ENCODE measurements at places on chromosomes 3 and 15.

- no peak for DNase-seq
Measured at GRCh38 chr15:97930230-97930629, 30.3 kb upstream of the ARRDC4 start.

DNA sequence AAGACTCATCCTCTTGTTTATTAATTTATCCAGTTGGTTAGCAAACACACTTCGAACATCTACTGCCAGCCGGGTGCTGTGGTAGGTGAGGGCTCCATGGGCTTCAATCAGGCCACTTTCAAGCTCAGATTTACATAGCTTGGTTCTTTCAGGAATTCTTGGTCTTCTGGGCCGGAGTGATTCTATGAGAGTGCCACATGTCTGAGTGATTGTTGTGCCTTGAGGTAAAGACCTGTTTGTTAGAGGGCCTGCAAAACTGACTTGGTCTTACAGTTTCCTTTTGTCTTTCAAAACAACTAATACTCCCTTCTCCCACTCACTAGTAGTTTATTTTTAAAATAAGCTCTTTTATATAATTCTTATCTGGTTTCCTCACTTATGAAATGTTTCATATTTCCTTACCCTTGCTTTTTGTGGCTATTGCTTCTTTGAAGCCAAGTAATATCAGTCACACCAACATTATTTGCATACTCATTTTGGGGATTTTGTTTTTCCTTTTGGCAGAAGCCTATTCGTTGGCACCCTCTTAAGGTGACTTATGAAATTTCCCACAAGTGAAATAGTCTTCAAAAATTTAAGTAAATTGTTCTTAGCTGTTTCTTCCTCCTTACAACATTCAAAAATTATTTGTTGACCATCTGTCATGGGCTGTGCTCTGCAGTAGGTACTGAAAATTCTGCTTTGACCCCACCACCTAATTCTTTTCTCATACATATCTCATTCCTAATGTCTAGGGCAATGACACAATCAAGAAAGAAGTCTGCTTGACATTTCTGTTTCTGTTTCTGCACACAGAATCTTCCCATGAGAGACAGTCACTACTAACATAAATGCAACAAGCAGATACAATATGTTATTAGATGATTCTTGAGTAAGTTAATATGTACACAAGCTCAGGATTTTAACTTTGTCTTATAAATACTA lies 120.2 kb downstream of the LRRC28 start:
- no peak for DNase-seq

GRCh38 chr3:5846261-5846660 lies 658.8 kb downstream of the EDEM1 start:
- no peak for DNase-seq

DNA sequence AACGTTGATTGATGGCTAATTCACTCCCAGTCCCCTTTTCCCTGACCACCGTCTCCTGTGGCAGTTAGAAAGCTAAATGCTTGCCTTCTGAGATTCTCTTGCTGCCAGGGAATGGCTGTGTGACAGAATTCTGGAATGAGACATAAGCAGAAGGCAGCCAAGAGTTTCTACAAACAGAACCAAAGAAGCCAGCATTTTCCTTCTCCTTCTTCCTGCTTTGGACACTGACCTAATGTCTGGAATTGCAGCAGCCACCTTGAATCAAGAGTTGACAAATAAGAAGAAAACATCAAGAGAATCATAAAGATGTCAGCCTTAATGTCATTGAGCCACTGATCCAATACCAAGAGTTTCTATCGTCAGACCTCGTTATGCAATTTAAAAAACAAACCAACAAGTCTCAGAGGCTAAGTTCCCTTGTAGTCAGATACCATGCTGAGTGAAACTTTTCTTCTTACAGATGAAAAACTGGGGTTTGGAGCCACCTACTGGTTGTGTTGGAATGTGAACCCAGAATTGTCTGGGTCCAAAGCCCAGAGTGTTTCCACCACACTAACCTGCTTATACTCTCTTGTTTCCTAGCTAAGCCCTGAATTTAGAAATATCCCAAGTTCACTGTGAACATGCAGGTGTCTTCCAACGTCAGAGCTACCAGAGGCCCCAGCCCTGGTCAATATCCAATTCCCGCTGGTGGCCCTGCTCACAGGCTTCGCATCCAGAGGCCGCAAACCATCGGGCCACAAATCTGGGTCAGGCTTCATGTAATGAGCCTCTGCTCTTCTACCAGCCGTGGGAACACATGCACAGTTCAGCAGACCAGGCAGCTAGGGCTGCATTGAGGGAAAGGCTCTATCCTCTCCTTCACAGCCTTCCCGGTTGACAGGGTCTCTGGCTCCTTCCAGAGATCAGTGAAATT lies 42.5 kb downstream of the MCF2L2 start:
- DNase-seq = no peak

GRCh38 chr3:187165144-187165543 lies 25.8 kb upstream of the RPL39L start:
- DNase-seq = no peak

GRCh38 chr15:89451846-89452245 lies 44.5 kb downstream of the RHCG start:
- no peak for DNase-seq

DNA sequence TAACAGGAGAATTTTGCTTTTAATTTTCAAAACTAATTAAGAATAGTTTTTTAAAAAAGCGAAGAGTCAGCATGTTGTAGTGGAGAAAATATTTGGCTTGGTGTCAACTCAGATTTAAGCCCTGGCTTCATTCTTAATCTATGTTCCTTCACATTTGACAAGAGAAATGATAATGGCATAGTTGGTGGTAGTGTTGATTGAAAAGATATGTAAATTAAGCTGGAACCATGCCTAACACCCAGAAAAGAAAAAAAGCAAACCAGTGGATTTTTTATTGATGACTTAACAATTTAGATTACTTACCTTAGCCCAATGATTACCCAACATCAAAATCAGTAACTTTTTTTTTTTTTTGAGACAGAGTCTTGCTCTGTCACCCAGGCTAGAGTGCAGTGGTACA lies 27.4 kb downstream of the TCAIM start:
- no peak for DNase-seq

- no peak for DNase-seq
Measured at GRCh38 chr15:67101911-67102598, 36.7 kb downstream of the SMAD3 start.

- DNase-seq = no peak
Measured at GRCh38 chr15:80691575-80691974, 3.5 kb upstream of the ABHD17C start.

GRCh38 chr3:174083706-174084105 lies 686.2 kb downstream of the NLGN1 start:
- no peak for DNase-seq

- DNase-seq = no peak
Measured at GRCh38 chr3:39099738-39100499, 7.5 kb downstream of the GORASP1 start.

DNA sequence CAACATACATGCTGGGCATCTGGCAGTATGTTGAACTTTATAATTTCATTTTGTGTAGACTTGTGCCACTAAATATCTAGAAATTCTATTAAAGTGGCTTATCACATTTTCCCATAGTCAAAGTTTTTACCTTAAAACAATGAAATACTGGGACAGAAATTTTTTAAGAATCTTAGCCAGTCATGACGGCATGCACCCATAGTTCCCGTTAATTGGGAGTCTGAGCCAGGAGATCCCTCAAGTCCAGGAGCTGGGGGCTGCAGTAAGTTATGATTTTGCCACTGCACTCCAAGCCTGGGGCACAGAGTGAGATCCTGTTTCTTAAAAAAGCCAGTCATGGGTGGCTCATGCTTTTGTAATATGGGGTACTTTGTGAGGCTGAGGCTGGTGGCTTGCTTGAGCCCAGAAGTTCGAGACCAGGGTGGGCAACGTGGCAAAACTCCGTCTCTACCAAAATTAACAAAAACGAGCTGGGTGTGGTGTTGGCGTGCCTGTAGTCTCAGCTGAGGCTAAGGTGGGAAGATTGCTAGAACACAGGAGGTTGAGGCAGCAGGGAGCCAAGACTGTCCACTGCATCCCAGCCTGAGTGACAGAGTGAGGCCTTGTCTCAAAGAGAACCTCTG lies 3.1 kb downstream of the RPSA start:
- no peak for DNase-seq

DNA sequence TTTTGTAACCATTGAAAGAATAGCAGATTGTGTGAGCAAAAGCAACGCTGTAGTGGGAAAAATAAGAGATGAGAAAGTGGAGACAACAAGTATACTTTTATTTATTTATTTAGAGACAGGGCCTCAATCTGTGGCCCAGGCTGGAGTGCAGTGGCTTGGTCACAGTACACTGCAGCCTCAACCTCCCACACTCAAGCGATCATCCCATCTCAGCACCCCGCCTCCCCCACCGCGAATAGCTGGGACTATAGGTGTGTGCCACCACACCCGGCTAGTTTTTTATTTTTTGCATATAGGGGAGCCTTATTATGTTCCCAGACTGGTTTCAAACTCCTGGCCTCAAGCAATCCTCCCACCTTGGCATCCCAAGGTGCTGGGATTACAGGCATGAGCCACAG lies 1.6 kb upstream of the GLCE start:
- no peak for DNase-seq

- no peak for DNase-seq
Measured at GRCh38 chr15:64775551-64776401, at the start of gene RBPMS2. RBPMS2 (minus strand) TSS chr15:64775589; CDS start chr15:64775319, 270 bp downstream.

- no peak for DNase-seq
Measured at GRCh38 chr3:127744875-127745274, 72.1 kb downstream of the ABTB1 start.

GRCh38 chr3:63557912-63558311 lies 94.6 kb upstream of the SNTN start:
- no peak for DNase-seq

DNA sequence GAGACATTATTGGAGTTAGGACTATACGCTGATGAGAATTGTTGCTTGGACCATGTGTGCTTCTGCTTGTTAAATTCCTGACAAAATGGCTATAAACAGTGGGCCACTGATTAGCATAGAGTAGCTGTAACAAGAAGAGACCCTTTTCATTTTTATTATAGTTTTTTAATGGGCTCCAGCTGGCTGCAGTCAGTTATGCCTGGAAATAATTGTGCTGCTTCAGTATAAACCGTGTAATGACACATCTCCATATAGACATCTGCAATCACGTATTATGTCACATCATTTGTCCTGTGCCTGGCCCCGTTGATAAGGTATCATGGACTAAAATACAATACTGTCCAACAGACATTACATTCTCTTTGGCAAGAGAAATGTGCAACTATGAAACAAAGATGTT lies 50.9 kb downstream of the ARPP21 start:
- DNase-seq = no peak

GRCh38 chr3:107643038-107643883 lies 120.5 kb downstream of the BBX start:
- DNase-seq = no peak

GRCh38 chr3:33578325-33579177 lies 138.3 kb upstream of the UBP1 start:
- no peak for DNase-seq

DNA sequence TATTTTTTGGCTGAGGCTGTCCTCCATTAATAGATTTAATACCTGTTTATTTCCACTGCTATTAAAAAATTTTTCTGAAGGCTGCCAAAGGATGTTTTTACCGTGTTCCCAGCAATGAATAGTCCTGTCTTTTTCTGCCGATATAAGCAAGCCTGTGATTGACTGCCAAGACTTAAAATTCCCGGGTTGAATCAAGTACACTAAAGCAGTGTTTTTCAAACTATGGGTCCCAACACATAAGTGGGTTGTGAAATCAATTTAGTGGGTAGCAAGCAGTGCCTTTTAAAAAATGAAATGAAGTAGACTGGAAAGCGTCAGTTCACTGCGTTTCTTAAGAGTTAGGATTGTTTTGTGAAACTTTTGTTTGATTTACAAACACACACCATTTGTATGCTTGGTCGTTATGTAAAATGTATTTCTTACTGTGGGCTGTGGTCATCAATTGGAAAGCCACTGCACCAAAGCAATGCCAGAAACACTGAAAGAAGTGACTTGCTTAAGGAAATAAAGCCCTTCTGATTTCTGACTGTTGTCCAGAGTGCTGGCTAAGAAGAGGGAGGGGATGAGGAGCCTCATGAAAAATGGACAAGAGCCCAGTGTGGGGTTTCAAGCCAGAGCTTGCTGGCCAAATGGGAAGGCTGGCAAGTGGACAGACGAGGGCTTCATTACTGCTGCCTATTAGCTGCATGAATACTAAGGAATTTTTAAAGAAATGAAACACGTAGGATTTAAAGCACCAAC lies 206.0 kb downstream of the THRB start:
- DNase-seq = no peak

DNA sequence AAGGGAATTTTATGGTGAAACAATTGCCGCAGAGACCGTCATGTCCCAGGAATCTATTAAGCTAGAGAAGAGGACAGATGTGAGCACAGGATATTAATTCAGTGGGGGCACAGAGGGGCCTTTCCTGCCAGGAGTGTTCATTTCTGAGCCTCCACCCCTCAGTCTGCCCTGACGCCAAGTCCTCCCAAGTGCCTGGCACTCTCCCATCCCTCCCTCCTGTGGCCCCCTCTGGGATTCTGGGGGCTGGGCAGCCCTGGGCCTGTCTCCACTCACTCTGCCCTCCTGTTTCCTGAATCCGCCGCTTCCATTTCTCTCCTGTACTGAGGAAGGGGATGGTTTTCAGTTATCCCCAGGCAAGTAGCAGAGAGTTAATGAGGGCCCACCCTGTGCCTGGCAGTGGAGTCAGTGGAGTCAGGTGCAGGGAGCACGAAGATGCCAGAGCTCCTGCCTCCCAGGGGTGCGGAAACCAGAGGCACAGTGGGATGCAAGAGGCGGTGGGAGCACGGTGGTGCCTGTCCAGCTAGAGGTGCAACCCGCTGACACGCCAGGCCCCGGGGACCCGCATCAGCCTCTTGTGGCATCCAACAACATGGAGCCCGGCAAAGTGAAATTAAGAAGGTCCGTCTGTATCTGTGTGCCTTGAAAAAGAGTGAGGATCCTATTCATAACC lies 212.5 kb downstream of the XXYLT1 start:
- no peak for DNase-seq

DNA sequence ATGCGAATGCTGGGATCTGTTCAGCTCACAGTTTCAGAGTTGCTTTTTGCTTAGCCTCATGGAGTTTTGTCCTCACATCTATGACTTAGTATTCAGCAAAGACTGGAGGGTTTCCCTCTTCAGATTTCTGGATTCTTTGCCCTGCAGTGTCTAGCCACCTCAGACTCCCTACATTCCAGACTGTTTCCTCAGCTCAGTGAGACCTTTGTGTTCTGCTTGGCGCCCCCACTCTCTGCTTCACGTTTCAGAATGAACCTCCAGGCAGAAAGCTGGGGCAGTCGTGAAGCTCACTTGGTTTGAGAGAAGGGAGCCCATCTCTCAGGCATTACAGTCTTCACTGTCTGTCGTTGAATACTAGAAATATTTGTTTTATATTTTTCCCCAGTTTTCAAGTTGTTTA lies 118.1 kb downstream of the CACNA1D start:
- no peak for DNase-seq

DNA sequence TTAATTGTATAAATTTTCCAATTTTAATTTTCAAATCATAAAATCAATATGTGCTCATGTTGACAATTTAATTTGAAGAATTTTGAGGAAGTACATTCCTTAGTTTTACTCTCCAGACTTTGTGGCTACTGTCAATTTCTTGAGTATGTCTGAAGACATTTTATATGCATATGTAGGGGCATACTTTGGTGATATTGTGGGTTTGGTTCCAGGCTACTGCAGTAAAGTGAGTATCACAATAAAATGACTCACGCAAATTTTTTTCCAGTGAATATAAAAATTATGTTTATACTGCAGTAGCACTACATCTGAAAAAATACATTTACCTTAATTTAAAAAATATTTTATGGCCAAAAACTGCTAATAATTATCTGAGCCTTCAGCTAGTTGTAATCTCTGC lies 123.2 kb upstream of the PLCL2 start:
- DNase-seq = no peak

All from cortex of kidney (tissue), 1 donor.